Bronchial epithelial cell (primary cell): ENCODE measurements at places on chromosomes 12 and 14.

- no peak for DNase-seq
These were observed 153.1 kb upstream of the FRMD6 start for GRCh38 chr14:51498411-51499227.

- DNase-seq, result peak; percentile 62
These were observed 2.2 kb downstream of the DACT1 start for GRCh38 chr14:58639842-58640484.

DNA sequence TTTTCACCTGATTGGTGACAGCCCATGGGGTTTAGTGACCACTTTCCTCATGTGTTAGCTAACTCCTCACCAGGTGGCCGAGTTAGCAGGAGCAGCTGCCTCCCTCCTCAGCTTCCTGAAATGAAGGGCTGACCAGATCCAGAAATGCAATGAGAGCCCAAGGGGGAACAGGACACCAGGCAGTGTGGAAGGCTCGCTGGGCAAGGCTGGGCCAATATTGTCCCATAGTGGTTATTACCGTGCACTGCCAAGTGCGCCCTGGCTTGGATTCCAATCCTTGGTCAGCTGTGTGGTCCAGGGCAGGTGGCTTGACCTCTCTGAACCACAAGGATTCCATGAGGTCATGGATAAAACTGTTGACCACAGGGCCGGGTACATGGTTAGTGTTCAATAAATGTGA, 3.6 kb upstream of the HSPB8 start:
- no peak for DNase-seq

- no peak for DNase-seq
These were observed 353.9 kb downstream of the DUSP6 start for GRCh38 chr12:88998421-88998820.

DNA sequence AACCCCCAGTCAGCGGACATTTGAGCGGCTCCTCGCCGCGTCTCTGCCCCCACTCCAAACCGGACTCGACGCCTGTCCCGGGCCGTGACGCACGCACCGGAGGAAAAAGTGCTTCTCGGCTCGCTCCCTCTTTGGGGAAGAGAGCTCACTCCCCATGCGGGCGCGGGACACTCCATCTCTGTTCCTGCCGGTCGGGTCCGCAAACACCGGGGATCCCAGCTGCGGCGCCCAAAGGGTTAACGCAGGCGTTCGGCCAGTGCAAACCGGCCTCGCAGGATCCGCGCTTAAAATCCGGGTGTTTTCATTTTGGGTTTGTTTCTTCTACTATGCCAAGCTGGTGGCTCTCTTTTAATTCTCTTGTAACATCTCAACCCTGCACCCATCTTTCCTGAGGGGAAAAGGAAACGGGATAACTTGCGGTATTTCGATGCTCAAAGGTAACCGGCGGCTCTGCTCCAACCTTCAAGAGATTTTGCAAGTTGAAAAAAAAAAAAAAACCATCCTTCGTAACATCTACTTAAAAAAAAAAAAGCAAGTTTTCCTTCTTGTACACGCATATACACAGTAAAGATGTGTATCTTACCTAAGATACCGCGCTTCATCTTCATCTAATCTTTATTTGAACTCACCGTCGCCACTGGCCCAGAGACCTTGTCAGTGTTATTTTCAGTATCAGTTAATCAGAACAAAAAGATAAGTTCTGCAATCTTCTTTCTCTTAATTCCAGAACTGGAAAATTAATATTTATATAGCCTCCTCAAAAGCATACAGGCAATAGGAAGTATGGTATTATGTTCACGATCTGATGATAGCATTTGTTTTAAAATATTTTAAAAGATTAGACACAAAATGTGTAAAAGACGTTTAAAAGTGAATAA, 1.6 kb upstream of the ATP2B1 start:
- DNase-seq, result peak; percentile 27

- DNase-seq, result no peak
These were observed 420.1 kb downstream of the VRK1 start for GRCh38 chr14:97217111-97217885.
